Kidney epithelial cell (primary cell): ENCODE measurements at places on chromosomes 4 and X. TPM values are rescaled to one million over a fixed set of nuclear protein-coding genes. Genes with fewer than 3 reads are reported as not detected.

GRCh38 chr4:7309636-7310390 is 117.5 kb downstream of the SORCS2 start:
- DNase-seq, result no peak

GRCh38 chrX:66014084-66014483 is 25.8 kb downstream of the VSIG4 start:
- no peak for DNase-seq

Gene PTCHD1
- total RNA-seq, result 0.17 and 0.68 TPM in 2 replicates

- no peak for DNase-seq
Measured at GRCh38 chr4:17512973-17513665, 1.2 kb upstream of the QDPR start.

DNA sequence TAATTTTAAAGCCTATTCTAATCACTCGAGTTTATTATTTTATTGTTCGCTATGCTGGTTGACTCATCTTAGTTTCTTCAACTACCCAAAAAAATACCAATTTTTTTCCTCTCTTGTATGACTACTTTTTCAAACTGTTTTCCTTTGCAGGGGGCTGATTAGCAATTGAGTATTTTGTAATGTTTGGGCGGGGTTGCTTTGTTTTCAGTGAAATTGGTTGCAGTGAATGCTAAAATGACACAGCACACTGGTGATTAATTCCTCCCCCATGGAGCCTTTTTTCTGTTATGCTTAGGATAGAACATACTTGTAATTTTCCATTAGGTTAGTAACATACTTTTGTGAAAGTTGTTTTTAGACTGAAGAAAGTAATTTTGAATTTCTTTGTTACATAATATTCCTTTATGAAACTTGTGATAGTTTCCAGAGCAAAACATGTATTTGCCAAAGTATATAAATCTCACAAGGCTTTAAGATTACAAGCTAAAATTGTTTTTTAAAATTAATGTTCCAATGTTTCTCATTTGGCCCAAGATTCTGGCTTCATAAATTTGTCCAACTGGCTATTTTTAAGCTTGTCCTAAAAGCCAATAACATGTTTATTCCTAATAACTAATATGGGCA is 120.4 kb downstream of the CHIC1 start:
- no peak for DNase-seq

GRCh38 chr4:87856816-87857215 is 24.0 kb downstream of the MEPE start:
- no peak for DNase-seq
